Astrocyte of the hippocampus (primary cell): ENCODE measurements at places on chromosomes 5 and 9.
A peak's percentile ranks its signal among the peaks of the same experiment; 100 is the strongest.

GRCh38 chr5:56170557-56170956 is 62.6 kb downstream of the ANKRD55 start:
- DNase-seq = peak; percentile 95

DNA sequence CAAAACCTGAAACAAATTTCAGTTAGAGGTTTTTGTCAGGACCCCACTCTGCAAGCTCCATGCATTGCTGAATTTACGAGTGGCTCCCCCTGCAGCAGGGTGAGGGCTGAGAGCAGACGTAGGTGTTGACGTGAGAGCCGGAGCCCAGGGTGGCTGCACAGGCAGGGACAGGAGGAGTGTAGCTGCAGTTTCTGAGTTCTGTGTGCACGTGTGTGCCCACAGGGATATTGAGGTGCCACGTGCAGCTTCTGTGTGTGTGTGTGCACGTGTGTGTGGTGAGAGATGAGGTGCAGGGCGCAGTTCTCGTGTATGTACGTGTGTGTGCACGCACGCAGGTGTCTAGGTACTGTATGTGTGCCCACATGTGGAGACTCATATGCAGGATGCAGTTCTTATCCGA is 14.6 kb downstream of the PLEKHG4B start:
- no peak for DNase-seq

- DNase-seq = no peak
Measured at GRCh38 chr5:126056352-126056751, 366.9 kb upstream of the GRAMD2B start.

DNA sequence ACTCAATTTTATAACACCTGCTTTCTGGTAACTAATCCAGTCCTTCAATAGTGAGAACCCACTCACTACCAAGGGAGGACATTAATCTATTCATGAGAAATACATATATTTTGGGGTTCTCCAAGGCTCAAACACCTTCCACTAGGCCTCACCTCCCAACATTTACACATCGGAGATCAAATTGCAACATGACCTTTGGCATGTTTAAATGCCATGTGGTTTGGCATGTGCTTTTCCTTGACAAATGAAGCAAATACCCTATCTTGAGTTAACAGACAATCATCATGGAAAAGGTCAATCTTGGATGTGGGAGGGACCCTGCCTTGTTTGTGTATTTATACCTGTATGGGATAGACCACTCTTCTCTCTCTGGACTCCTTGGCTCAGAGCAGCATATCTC is 21.9 kb upstream of the SPINK14 start:
- DNase-seq = no peak

DNA sequence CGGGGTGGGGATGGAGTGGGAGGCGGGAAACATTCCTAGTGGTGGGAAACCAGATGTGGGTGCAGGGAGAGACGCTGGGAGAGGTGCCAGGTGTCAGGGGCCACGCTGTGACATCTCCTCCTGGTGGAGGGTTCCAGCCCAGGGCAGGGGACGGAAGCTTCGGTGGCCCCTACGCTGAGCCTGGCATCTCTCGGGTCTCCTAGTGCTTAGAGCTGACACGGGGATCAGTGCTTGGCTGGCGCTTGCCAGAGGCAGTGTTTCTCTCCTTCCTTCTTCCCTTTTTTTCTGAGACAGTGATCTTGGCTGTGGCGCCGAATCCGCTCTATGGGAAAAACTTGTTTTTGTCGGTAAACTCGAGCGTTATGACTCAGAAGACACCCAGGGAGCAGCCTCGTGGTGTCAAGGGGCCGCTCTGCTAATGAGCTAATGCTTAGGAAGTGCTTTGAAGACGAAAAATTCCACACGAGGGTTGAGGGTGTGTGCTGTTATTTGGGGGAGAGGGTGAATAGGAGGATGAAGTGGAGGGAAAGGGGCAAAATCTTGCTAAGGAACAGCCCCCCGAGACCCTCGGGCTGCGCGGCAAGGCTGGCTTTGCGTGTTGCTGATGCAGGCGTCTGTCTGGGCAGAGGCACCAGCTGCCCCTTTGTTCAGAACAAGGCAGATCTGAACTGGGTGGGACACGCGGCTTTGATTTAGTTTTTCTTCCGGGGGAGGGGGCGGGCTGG is 20.4 kb upstream of the IER5L start:
- DNase-seq = peak; percentile 92

GRCh38 chr9:114867327-114867726 is 61.5 kb upstream of the TNFSF15 start:
- no peak for DNase-seq

- DNase-seq = peak; percentile 35
Measured at GRCh38 chr5:43315263-43315662, 2.1 kb upstream of the HMGCS1 start.

GRCh38 chr5:151406322-151406947 is 41.0 kb upstream of the SLC36A1 start:
- no peak for DNase-seq

- no peak for DNase-seq
Measured at GRCh38 chr5:148014276-148014675, 49.5 kb upstream of the SPINK5 start.

GRCh38 chr9:22052376-22052945 is 43.4 kb upstream of the CDKN2B start:
- peak; percentile 95 for DNase-seq

DNA sequence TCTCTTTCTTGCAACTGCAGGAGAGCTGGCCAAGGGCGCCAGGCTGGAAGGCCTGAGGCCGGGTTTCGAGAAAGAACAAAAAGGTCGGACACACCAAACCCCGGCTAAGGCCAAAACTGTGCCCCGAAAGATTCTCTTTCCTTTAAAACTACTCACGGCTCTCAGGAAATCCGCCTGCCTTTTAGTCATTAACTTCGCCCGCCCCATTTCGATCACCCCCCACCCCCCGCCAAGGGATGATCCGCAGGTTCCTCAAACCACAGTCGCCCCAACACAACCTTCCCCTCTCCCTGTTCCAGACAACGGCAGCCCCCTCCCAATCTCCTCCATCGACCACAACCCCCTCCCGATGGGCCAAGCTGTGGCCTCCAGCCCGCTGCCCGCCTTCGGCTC is 536 bp downstream of the FEM1C start:
- DNase-seq = peak; percentile 74

- no peak for DNase-seq
Measured at GRCh38 chr5:172175263-172175719, 12.7 kb downstream of the STK10 start.

DNA sequence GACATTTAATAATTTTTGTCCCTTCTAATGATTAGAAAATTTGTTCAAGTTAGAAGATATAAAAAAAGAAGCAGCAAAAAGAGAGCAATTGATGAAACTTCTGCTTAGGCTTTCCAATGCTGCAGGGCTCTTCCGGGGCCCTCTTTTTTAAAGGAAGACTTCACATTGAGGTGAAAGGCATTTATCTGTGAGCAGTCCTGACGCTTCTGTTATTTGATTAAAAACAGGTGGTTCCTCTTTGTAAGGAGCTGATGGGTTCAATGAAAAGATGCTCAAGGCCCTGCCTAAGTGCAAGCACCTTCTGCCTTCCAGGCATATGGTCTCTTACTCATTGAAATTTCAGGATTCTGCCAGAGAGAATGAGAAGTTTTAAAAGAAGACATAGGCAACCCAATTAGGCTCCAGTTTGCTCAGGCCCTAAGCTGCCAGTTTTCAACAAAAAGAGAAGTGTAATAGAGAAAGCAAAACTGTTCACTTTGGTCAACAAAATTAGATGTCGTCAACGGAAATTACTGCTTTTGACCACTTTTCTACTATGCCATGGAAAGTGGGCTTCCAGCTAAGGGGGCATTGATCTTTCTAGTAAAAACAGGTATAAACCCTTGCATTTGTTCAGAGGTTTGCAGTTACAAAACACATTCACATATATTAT is 100.2 kb downstream of the INSYN2B start:
- no peak for DNase-seq

- no peak for DNase-seq
Measured at GRCh38 chr5:162248107-162248713, 180.6 kb downstream of the GABRG2 start.

GRCh38 chr5:61666064-61666621 is 334.1 kb downstream of the ZSWIM6 start:
- no peak for DNase-seq

GRCh38 chr9:121865884-121866283 is 214.4 kb downstream of the DAB2IP start:
- DNase-seq = no peak

- DNase-seq = no peak
Measured at GRCh38 chr9:96519095-96519494, 69.1 kb downstream of the HABP4 start.

DNA sequence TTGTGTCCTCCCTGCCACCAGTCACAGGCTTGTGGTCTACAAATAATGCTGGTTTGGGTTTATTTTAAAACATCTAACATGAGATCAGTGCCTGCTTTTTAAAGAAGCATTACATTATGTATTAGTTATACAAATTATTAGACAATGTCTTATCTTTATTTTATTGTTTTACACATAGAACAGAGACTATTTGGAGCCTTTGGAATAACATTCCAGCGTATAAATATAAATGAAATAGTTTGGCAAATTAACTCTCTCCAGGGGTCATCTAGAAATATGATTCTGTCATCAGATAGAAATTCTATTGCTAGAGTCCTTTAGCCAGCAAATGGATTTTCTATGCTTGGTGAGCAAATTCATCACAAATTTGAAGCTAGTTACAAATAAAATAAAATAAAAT is 22.4 kb downstream of the MAP1B start:
- DNase-seq = no peak

DNA sequence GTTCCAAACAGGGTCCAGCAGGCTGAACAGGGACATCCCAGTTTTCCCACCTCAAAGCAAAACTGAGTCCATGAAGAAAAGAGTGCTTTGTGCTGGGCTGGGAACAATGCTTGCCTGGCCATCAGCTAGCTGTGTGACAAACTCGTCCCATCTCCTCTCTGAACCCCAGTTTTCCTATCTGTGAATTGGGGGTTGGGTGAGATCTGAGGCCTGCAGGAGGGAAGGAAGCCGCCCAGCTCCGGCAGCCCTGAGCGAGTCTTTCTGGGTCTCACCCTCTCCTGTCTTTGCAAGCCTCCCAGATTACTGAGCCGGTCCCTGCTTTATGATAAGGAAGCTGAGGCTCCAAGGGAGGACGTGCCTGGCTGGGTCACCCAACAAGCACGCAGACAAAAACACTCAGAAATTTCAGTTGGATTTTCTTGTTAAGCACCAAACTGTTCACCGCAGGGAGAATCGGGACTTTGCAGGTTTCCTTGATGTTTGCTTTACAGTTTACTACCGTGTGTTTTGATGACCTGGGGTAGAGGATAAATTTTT is 82.6 kb upstream of the LMX1B start:
- DNase-seq = no peak

GRCh38 chr9:20848490-20848889 is 164.4 kb downstream of the FOCAD start:
- peak; percentile 57 for DNase-seq

GRCh38 chr9:14710804-14711203 is 11.7 kb downstream of the CER1 start:
- DNase-seq = peak; percentile 18

- DNase-seq = no peak
Measured at GRCh38 chr5:177249761-177250537, 53.6 kb downstream of the RAB24 start.

DNA sequence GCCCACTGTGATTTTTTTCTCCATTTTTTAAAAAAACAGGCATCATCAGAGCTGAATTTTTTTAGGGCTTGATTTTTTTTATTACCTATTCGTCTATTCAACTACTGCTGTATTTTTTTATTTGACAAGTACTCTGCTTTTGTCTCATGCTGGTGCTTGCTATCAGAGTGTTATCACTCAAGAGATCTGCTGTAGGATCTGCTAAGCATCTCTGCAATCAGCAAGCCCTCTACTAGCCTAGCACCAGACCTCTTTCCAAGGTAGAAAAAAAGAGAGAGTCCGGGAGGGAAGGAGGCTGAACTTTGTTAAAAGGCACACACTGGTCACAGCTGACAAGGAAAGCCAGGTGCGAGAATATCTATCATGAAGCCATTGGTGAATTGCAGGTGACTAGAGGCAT is 413.8 kb upstream of the CCNH start:
- DNase-seq = no peak

DNA sequence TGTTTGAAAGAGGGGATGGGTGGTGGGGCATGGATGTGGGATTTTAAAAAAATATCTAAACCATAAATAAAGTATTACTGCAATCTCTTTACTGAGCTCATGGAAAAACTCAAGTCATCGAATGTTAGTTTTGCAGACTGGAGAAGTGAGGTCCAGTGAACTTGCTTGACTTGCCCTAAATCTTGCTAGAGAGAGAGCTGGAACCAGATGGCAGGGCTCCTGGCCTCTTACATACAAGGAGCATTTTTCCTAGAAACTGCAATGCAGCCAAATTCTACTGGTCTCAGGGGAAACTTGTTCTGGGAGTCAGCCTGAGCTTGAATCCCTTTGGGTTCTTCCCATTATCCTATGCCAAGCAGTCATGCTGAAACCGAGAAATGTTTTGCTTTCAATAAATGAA is 2.9 kb upstream of the TGFBI start:
- DNase-seq = no peak

GRCh38 chr5:862367-863243 is 11.8 kb upstream of the ZDHHC11 start:
- no peak for DNase-seq

- no peak for DNase-seq
Measured at GRCh38 chr5:148540647-148541046, 113.7 kb downstream of the HTR4 start.

GRCh38 chr9:114049441-114050225 is 28.5 kb downstream of the AMBP start:
- DNase-seq = no peak

DNA sequence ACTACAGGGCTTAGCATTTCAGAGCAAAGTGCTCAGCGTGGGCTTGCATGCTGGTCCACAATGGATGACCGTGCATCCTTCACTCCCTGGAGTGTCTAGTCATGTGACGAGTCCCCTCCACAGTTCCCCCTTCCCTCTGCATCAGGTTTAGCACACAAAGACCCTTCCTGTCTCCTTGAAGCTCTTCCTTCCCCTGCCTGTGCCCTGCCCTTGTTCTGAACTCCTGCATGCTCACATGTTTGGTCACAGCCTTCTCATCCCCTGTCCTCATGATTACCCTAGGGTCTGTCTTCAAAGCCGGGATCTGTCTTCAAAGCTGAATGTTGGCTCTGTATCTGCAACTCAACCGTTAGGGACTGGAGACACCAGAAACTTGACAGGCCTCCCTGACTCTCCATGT is 388.9 kb downstream of the SEMA5A start:
- DNase-seq = no peak

- no peak for DNase-seq
Measured at GRCh38 chr5:68176802-68177479, 38.6 kb upstream of the PIK3R1 start.

DNA sequence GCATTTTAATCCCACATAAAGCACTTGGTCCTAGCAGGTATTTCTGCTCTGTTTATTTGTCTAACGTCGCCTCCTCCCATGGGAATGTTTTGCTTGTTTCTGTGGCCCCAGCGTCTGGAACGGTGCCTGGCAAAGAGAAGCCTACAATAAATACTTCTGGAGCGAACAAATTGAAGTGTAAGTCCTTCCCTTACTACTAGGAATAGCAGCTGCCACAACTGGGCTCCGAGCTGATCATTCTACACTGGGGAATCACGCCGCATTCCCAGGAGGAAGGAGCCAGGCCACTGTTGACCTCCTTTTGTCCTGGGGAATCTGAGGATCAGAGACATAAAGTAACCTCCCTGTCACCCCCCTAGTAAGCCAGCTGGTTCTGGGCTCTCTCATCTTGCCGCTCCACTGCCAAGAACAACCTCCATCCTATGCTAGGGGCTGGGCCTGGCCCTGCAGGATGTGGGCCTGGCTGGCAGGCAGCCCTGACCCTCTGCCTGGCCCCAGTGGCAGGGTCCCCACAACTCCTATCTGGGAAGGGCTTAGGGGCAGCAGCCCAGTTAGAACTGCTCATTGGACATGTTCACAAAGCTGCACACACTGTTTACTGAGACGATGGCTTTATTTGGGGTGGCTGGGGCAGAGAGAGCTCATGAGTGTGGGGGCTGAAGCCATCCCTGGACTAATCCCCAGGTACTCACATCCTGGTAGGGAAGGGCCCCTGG is 82.8 kb downstream of the GTF3C4 start:
- peak; percentile 67 for DNase-seq
